Hippocampal formation (tissue), 2 donors: ENCODE measurements at places on chromosomes 2 and 18.

DNA sequence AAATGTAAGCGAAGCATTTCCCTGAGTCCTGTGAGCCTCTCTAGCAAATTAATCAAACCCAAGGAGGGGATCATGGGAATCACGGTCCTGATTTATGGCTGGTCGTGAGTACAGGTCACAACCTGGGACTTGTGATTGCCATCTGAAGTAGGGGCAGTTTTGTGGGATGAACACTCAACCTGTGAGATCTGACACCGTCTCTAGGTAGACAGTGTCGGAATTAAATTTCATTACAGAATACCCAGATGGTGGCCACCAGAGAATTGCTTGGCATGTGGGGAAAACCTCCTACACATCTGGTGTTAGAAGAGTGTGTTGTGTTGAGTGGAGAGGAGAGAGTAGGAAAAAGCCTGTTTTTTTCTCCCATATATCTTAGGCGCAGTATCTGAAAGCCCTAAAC lies 12.5 kb downstream of the CAPN14 start:
- DNase-seq = no peak

DNA sequence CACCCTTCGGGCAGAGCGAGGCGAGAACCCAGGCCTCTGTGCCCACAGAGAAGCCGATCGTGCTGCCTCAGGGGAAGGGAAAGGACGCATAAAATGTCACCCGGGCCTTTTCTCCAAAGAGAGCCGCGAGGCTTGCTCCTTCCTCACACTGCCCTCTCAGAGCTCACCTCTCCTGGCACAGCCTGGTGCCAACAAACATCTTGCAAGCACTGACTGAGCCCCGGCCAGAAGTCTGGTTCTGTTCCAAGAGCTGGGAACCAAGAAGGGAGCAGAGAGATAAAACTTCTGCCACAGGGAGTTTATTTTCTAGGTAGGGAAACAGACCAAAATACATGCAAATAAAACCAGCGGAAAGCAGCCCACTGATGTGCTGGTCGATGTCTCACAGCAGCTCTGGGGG lies 13.6 kb upstream of the ADI1 start:
- DNase-seq = no peak

- DNase-seq = no peak
Measured at GRCh38 chr2:7083580-7084509, 166.6 kb downstream of the RNF144A start.

DNA sequence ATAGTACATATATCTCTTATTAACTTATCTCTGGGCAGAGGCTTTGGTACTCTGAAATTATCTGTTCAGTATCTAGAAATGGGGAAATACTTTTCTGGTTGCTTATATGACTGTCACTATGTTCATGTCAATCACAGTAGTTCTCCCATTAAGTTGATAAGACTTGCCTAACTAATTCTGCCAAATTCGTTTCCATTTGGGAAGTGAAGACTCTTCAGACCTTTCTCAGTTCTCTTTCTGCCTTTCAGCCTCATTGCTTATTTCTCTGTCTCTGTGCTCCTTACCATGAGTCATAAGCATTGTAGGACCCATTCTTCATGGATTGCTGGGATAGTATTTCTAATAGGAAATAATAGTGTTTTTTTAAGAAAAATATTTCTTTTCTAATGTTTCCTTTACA lies 113.5 kb downstream of the PHLPP1 start:
- DNase-seq = no peak

DNA sequence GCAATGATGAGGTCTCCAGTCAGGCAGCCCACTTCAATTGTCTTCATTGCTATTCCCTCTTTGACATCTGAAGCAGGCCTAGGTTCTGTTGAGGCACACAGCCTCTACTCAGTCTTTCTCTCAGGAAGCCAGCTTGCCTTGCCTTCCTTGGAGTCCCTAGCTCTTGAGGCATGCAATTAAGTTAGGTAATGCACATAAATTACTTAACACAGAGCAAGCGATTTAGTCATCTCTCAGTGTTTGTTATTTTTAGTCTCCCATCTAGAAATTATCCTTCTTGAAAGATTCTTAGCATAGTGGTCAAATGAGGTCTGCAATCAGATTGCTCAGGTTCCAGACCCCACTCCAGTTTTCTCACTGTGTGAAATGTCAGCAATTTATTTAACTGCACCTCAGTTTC lies 32.0 kb downstream of the SULT1C4 start:
- DNase-seq = no peak

- DNase-seq = no peak
Measured at GRCh38 chr2:10345813-10346212, 43.1 kb downstream of the HPCAL1 start.

GRCh38 chr18:70025580-70025979 lies 77.9 kb upstream of the CD226 start:
- DNase-seq = no peak

DNA sequence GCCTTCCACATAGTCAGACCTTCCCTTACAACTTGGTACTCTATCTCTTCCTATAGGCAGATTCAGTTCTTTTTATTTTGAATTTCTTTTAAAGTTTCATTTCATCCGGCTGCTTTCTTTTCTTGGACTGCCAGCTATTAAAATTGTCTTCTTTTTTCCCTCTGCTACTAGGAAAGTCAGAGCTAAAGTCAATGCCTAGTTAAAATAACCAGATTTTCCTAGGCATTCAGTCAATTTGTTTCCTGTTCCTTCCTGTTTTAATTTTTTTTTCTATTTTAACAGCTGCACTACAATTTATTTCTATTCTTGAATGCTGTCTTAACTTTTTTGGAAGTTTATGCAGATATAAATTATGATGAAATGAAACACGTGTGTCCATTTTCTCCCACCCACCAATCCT lies 84.8 kb downstream of the EVA1A start:
- DNase-seq = no peak

- no peak for DNase-seq
Measured at GRCh38 chr2:218290316-218291261, 1.7 kb downstream of the TMBIM1 start.
